ENCODE measurements at places on chromosomes 13 and 19.

DNA sequence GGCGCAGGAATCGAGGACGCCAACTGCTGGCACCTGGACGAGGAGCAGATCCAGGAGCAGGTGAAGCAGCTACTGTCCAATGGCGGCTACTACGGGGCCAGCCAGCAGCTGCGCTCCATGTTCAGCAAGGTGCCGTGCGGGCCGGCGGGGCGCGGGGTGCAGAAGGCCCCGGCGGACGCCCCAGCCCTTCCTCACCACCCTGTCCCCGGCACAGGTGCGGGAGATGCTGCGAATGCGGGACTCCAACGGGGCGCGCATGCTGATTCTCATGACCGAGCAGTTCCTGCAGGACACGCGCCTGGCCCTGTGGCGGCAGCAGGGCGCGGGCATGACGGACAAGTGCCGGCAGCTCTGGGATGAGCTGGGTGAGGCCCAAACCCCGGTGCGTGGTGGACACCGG, 13.6 kb downstream of the ZSWIM4 start:
- no peak for DNase-seq

DNA sequence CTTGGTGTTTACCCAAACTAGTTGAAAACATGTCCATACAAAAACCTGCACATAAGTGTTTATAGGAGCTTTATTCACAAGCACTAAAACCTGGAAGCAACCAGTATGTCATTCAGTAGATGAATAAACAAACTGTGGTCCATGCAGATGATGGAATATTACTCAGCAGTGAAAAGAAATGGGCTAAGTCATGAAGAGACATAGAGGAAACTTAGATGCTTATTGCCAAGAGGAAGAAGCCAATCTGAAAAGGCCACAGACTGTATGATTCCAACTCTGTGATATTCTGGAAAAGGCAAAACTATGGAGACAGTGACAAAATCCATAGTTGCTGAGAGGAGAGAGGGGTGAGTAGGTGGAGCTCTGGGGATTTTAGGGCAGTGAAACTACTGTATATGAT, 38.8 kb upstream of the MCF2L start:
- no peak for DNase-seq

- no peak for DNase-seq
Observed at GRCh38 chr19:10636304-10636972, 11.1 kb downstream of the SLC44A2 start.

GRCh38 chr19:19026299-19026971, 6.9 kb downstream of the SUGP2 start:
- DNase-seq: peak; percentile 8

DNA sequence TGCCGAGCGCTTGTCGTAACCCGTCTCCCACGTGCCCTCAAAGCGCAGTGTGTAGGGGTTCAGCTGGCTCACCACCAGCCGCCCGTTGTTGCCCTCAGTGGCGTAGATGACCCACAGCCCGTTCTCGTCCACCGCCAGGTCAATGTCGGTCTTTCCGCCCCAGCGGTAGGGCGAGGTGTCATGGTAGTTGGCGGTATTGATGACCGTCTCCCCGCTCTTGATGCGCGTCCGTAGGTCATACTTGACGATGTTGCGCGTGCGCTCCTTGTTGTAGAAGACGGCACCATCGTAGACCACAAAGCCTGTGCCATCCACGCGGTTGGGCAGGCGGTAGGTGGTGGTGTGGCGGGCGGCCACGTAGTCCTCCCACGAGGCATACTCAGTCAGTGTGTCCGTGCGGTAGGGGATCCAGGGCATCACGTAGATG, 26.5 kb upstream of the ASF1B start:
- DNase-seq: no peak

- no peak for DNase-seq
Observed at GRCh38 chr13:79908381-79908780, 427.4 kb downstream of the NDFIP2 start.

GRCh38 chr19:1648920-1649541, 3.4 kb downstream of the TCF3 start:
- no peak for DNase-seq
